ENCODE measurements at places on chromosomes 11 and 22. TPM values are rescaled to one million over a fixed set of nuclear protein-coding genes. Genes with fewer than 3 reads are reported as not detected.

GRCh38 chr11:16114431-16114830 lies 241.9 kb downstream of the SOX6 start:
- no peak overlapping the region for H3K4me3 ChIP-seq
- no peak for DNase-seq

GRCh38 chr22:40728731-40729189 lies 49.5 kb downstream of the MCHR1 start:
- no peaks in the 10 kb centered on the region for H3K36me3 ChIP-seq
- peaks cover 19% of the 10 kb centered on the region for H3K4me1 ChIP-seq
- H3K27ac ChIP-seq: no peak overlapping the region
- DNase-seq: peak; percentile 62

- DNase-seq: no peak
- no peaks in the 10 kb centered on the region for H3K4me1 ChIP-seq
- no peaks in the 10 kb centered on the region for H3K27me3 ChIP-seq
- H3K4me3 ChIP-seq: no peak overlapping the region
- H3K36me3 ChIP-seq: no peaks in the 10 kb centered on the region
- no peak overlapping the region for H3K27ac ChIP-seq
Observed at GRCh38 chr11:70583781-70584218, 185.5 kb downstream of the CTTN start.

DNA sequence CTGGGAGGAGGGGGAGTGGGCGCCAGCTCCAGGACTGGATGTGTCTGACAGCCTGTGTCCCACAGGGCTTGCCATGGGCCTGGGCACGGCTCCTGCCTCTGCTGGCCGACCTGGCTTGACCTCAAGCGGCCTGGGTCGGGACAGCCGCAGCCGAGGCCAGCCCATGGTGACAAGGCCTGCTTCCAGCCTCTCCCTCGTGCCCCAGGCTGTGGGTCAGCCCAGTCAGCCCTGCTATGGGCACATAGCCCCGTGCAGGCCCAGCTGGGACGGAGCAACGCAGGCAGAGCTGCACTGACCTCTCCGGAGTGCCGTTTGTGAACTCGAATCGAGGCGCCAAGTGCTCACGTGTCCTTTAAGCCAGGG lies 17.9 kb downstream of the OSBPL5 start:
- no peak overlapping the region for H3K27ac ChIP-seq
- DNase-seq: no peak
- no peaks in the 10 kb centered on the region for H3K4me1 ChIP-seq

- H3K27ac ChIP-seq: no peak overlapping the region
- no peaks in the 10 kb centered on the region for H3K4me1 ChIP-seq
- no peaks in the 10 kb centered on the region for H3K36me3 ChIP-seq
- H3K27me3 ChIP-seq: no peaks in the 10 kb centered on the region
- DNase-seq: no peak
Observed at GRCh38 chr11:23604966-23605365, 744.7 kb upstream of the CCDC179 start.

DNA sequence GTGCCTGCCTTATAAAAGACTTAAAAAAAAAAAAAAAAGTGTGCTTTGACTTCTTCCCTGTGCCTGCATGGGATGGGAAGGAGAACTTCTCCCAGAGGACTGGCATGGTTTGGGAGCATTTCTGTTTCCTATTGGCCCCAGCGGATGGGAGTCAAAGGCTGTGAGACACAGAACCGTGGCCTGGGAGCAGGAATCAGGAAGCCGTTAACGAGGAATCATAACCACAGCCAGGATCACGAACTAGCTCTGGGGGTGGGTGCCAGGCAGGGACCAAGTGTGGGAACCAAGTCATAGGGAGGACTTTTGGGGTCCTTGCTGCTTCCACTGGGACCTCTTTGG lies 526 bp downstream of the C1QTNF6 start:
- peaks cover 44% of the 10 kb centered on the region for H3K4me1 ChIP-seq
- peak overlapping the region; percentile 82 for H3K27ac ChIP-seq
- H3K36me3 ChIP-seq: no peaks in the 10 kb centered on the region
- peak overlapping the region; percentile 5 for H3K4me3 ChIP-seq
- no peaks in the 10 kb centered on the region for H3K27me3 ChIP-seq

PICALM gene
- 148 TPM for total RNA-seq

NOX4 gene
- not detected for total RNA-seq

OR5B21 gene
- not detected for total RNA-seq

ANKK1 gene
- total RNA-seq: not detected
